ENCODE measurements at places on chromosomes 1 and 21.

- DNase-seq: peak; percentile 61
Observed at GRCh38 chr1:153945795-153946621, 510 bp downstream of the DENND4B start.

- peak; percentile 9 for DNase-seq
Observed at GRCh38 chr1:38139738-38140487, 93.3 kb upstream of the POU3F1 start.

DNA sequence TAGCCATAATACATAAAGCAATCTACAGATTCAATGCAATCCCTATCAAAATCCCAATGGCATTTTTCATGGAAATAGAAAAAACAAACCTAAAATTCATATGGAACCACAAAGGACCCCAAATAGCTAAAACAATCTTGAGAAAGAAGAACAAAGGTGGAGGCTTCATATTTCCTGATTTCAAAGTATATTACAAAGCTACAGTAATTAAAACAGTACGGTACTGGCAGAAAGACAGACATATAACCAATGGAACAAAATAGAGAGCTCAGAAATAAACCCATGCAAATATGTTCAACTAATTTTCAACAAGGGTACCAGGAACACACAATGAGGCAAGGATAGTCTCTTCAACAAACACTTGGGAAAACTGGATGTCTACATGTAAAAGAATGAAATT lies 87.0 kb downstream of the DENND1B start:
- DNase-seq: no peak

- no peak for DNase-seq
Observed at GRCh38 chr1:228983231-228983660, 248.0 kb downstream of the RHOU start.

- DNase-seq: no peak
Observed at GRCh38 chr1:68917456-68917855, 420.6 kb upstream of the DEPDC1 start.

- peak; percentile 59 for DNase-seq
Observed at GRCh38 chr1:53203466-53203865, 6.8 kb downstream of the CPT2 start.

GRCh38 chr1:84192681-84193080 lies 48.6 kb downstream of the PRKACB start:
- no peak for DNase-seq

- DNase-seq: no peak
Observed at GRCh38 chr1:160474392-160475242, 48.4 kb downstream of the SLAMF6 start.

- DNase-seq: no peak
Observed at GRCh38 chr1:165284454-165284853, 72.1 kb downstream of the LMX1A start.

GRCh38 chr21:34811368-34811767 lies 142.6 kb downstream of the CLIC6 start:
- no peak for DNase-seq

DNA sequence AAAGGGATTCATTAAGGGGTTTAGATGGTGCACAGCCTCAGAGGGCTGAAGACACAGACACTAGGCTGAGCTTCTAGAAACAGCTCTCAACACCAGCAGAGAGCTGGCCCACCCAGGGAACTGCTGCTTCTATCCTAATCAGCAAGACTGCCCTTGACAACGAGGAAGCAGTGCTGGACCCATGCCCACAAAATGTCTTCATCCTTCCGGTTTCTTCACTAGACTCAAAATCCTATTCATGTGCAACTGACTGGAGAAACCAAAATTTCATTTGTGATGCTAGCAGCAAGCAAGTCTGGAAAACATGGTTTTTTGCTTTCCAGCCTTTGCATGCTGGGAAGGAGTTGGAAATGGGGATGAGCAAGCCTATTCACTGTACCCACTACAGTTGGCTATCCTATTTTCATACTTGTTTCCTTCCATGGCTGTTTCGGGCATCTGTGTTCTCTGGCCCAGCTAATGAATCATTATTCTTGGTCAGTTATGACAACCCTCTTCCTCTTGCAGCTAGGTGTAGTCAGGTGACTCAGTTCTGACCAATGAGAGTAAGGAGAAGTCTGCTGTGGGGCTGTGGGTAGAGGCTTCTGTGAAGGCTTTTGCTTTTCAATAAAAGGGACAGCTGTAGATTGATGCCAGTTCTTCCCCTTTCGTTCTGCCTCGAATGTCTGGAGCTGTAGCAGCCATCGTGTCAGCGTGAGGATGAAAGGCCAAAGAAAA lies 14.6 kb upstream of the TMEM61 start:
- peak; percentile 79 for DNase-seq

GRCh38 chr21:40681164-40681859 lies 165.6 kb downstream of the DSCAM start:
- DNase-seq: no peak

DNA sequence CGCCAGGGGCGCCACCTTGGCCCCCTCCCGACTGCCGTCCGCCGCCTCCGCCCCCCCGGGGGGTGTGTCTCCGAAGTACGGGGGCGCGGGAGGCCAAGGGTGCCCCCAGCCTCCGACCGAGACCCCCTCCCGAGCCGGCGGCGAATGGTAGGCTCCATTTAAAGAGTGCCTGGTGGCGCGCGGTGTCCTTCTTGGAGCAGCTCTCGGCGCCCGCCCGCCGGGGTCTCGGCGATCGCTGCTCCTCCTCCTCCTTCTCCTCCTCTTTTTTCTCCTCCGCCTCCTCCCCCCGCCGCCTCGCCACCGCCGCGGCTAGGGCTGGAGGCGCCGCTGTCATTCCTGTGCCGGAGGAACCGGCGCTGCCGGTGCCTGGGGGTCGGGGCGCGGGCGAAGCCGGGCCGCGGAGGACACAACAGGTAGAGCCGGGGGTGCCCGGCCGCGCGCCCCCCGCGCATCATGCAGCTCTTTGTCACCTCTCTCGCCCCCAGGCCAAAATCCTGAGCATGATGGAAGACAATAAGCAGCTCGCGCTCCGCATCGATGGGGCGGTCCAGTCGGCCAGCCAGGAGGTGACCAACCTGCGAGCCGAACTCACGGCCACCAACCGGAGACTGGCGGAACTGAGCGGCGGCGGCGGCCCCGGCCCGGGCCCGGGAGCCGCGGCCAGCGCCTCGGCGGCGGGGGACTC lies at the start of gene KAZN:
KAZN (plus strand) TSS at position 188 of the 685 bp plus-strand sequence.
- DNase-seq: no peak

DNA sequence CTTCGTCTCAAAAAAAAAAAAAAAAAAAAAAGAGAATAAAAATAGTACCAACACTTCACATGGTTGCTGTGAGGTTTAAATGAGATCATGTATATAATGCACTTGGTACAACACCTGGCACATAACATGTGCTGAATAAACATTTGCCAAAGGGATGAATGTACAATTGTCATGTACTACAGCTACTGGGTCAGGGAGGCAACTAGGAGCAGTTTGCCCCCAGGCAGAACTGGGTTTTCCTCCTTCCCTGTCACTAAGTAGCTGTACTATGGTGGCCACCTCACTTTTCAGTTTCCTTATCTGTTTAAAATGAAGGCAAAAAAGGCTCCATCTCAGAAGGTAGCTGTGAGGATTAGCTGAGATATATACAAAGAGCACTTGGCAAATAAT lies 11.5 kb downstream of the AK2 start:
- DNase-seq: no peak

GRCh38 chr1:209618756-209619420 lies 33.3 kb downstream of the LAMB3 start:
- no peak for DNase-seq

DNA sequence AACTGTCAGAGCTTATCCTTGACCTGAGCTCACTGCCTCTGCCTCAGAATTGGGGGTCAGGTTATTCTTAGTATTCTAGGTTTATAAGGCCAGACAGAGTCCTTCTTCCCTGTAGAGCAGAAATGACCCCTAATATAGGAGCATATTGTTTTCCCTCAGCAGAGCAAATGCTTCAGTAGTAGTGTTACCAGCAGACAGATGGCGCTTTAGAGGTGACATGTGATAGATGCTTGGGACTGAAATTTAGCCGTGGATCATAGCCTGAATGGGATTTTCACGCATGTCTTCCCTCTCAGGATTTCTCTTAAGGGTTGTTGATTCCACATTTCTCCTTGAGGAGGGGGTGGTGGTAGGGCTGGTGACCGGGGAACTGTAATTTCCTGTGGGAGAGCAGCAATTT lies 24.5 kb downstream of the ADARB1 start:
- DNase-seq: no peak

DNA sequence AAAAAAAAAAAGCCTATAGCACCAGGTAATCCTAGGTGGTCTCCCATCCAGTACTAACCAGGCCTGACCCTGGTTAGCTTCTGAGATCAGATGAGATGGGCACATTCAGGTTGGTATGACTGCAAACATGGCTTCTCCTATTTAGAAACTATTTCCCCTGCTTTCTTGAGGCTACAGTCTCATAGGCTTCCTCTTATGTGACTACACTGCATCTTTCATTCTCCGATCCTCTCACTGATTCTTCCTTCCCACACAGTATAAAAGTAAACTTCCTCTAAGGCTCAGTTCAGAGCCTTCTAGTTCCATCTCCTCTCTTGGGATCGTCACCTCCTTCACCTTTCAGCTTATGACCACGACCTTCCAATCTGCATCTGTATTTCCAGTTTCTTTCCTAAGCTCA lies 30.4 kb upstream of the RNF2 start:
- DNase-seq: no peak

DNA sequence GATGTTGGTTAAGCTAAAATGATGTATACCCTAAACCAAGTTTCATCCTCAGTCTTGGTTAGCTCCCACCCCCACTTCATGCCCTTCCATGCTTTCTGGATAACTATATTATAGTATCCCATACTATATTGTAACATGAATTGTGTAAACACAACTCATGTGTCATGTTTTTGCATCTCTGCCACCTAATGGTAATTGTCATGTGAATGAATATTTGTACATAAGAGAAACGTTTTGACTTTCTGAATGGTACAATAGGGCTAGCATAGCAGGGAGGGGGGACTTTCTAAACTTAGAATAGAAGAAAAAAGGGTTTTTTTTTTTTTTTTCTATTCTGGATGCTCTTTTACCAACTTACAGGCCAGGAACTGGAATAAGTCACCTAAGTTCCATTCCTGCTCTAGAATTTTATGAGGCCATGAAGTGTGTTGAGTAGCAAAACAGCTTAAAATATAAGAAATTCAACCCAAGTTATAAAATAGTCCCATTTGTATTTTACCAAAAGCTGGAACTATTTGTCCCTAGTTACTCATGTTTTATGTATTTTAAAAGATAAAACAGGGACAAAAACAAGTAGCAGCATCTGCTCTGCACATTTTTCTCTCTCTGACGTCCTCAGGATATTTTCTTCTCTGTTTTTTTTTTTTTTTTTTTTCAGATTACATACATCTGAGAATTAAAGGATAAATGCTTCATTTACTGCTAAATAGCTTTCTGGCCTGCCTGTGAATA lies 77.4 kb downstream of the HLX start:
- no peak for DNase-seq

DNA sequence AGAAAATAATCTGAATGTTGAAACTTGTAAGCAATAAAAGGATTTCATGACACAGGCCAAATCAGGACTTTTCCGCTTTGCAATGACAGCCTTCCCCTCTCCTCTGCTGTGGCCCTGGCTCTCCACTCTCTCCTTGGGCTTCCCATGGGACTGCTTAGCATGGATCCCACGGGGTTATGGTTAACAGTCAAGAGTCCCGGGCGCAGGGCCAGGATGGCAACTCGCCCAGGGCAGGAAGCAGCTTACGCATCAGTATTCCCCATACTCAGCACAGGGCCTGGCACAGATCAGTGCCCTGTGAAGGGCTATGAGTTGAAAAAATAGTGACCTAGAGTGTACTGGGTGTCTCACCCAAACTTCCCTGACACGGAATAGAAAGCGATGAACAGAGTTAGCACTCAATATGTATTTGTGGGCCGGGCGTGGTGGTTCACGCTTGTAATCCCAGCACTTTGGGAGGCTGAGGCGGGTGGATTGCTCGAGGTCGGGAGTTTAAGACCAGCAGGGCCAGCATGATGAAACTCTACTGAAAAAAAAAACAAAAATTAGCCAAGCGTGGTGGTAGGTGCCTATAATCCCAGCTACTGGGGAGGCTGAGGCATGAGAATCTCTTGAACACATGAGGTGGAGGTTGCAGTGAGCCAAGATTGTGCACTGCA lies 29.1 kb upstream of the GRHL3 start:
- peak; percentile 66 for DNase-seq

DNA sequence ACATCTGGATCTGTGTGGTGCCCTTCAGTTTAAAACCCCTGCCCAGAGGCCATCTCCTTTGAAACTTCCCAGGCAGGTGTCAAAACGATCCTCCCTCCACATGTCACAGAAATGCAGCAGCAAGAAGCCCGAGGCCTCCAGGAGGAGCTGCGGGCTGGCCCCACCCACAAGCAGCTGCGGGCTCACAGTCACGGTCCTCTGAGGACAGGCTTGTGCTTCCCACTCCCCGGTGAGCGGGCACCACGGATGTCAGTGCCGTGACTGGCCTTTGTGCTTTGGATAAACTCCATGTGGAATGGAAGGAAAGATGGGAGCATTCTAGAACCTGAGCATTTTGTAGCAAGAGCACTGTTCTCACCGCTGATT lies 65.8 kb downstream of the SIK1 start:
- DNase-seq: no peak

DNA sequence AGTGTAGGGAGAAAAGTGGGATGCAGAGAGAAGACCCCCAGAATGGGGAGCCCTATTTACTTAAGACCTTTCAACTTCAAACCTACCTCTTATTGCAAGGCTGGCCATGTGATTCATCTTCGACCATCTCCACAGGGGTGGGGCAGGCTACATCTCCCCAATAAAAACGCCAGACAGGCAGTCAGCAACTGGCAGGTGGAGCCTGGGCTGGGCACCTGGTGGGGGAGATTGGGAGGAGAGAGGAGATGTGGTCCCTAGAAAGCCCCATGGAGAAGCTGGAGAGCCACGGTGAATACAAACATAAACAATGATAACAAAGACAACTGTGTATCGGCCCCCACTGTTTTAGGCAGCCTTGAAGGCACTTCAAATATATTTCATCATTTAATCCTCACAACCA lies 336.7 kb upstream of the PROX1 start:
- DNase-seq: no peak

DNA sequence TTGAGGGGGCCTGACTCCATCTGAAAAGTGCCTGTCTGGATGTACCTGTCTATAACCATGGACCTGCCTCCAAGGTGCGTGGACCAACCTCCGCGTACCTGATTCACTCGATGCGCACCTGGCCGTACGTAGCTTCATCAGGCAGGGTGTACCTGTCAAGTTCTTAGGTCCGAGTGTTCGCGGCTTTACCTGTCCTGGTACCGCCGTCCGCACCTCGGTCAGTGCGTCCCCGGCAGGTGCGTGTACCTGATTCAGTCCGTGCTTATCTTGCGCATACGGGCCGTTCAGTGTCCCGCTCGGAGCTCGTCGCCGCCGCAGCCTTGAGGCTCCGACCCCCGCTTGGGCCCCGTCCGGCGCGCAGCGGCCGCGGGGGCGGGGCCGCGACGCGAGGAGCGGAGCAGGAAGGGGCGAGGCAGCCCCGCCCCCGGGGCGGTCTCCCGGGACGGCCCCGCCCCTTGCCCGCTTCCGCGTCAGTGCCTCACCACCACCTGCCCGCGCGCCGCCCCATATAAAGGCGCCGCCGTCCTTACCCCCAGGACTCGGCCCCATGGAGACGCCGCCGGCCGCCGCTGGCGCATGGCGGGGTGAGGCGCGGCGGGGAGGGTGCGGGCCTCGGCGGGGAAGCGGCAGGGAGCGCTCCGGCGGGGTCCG lies at the start of gene ZC3H12A:
ZC3H12A (plus strand) TSS at position 535 of the 651 bp plus-strand sequence. CDS start 917 bp downstream, outside the sequence.
- DNase-seq: peak; percentile 82
